ENCODE measurements at places on chromosomes 16 and 17. TPM values are rescaled to one million over a fixed set of nuclear protein-coding genes. Genes with fewer than 3 reads are reported as not detected.

GRCh38 chr16:59169168-59169567 is 435.1 kb upstream of the GOT2 start:
- no peak for DNase-seq

SLC5A10 gene
- not detected for total RNA-seq

DNA sequence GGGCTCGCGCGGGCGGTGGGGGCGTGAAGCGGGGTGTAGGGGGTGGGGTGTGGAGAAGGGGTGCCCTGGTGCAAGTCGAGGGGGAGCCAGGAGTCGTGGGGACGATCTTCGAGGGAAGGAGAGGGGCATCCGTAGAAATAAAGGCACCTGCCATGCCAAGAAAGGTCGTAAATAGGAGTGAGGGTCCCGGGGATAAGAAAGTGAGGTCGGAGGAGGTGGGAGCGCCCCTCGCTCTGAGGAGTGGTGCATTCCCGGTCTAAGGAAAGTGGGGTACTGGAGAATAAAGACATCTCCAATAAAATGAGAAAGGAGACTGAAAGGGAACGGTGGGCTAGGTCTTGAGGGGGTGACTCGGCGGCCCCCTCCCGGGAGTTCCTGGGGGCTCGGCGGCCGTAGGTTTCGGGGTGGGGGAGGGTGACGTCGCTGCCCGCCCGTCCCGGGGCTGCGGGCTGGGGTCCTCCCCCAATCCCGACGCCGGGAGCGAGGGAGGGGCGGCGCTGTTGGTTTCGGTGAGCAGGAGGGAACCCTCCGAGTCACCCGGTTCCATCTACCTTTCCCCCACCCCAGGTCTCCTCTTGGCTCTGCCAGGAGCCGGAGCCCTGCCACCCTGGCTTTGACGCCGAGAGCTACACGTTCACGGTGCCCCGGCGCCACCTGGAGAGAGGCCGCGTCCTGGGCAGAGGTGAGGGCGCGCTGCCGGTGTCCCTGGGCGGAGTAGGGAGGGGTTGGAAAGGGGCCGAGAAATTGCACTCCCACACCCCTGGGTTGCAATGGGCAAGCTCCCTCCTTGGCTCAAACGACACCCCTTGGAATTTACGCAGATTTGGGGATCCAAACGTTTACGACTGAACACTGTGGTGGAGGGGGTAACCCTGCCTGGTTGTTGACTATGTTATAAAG is 888 bp downstream of the CDH1 start:
- DNase-seq: no peak

QPRT gene
- total RNA-seq: 10.1 TPM

DNA sequence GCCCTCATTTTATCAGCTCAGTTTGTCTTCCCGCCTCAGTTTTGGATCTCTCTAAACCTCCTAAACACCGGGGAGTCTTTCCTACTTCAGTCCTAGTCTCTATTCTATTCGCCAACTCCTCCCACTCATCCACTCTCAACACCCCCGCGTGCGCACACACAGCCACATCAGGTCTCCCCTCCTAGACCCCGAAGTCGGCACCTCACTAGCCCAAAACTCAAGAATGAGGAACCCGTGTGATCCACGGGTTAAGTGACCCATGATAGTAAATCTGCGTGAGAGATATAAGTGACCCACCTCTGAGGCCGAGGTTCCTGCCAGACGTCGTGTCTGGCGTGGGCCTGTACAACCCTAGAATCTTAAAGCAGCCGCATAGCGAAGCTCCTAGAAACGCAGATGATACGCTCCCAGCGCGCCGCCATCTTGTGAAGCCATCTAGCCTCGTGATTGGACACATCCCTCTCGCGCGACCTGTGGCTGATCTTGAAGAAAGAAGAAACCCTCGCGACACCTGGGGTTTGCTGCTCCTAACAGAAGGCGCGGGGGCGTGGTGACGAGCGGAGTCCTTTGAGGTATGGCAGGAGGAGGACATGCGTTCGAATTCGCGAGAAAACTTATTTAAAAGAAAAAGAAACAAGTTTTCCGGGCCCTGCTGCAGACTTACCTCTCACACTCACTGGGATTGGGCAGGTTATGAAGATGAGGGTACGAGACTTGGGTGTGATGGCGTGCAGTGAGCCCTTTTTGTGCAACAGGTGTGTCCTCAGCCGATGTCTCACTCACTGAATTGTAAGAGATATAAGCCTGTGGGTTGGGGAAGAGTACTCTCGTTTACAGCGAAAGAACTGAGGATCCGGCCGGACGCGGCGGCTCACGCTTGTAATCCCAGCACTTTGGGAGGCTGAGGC is at the start of gene METTL16:
Gene METTL16 (minus strand): TSS at position 427 of the 908 bp plus-strand sequence. CDS start 9,557 bp downstream, outside the sequence.
- peak; percentile 97 for DNase-seq

DNA sequence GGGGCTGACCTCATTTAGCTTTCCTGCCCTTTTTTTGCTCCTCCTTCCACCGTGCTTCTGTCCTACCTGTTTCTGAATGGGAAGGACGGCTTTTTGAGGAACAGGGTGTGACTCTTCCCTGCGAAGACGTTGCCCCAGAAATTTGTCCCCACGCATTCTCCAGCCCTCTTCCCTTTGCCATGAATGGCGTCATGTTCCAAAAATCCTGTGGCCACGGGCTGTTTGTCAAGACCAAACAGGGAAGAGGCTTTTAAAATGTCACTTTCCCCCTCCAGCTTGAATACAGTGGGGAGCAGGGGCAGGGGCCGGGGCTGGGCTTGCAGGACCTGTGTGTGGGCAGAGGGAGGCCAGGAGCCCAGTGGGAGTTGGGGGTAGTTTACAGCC is 13.9 kb downstream of the MPRIP start:
- DNase-seq: no peak

GRCh38 chr17:7281074-7281952 is at the start of gene SLC2A4:
Gene SLC2A4, plus strand, starts transcription at chr17:7281718. Its CDS starts 217 bp downstream, at chr17:7281935.
- peak; percentile 83 for DNase-seq

- DNase-seq: no peak
These were observed 65.3 kb downstream of the RMI2 start for GRCh38 chr16:11410376-11411058.

GRCh38 chr17:39306509-39307212 is 80.9 kb upstream of the STAC2 start:
- DNase-seq: no peak

GRCh38 chr16:57184887-57185445 is 873 bp downstream of the PSME3IP1 start:
- no peak for DNase-seq

GRCh38 chr16:49350265-49351095 is 23.1 kb upstream of the C16orf78 start:
- peak; percentile 71 for DNase-seq

GRCh38 chr16:49464877-49465504 is 91.4 kb downstream of the C16orf78 start:
- DNase-seq: peak; percentile 34

DNA sequence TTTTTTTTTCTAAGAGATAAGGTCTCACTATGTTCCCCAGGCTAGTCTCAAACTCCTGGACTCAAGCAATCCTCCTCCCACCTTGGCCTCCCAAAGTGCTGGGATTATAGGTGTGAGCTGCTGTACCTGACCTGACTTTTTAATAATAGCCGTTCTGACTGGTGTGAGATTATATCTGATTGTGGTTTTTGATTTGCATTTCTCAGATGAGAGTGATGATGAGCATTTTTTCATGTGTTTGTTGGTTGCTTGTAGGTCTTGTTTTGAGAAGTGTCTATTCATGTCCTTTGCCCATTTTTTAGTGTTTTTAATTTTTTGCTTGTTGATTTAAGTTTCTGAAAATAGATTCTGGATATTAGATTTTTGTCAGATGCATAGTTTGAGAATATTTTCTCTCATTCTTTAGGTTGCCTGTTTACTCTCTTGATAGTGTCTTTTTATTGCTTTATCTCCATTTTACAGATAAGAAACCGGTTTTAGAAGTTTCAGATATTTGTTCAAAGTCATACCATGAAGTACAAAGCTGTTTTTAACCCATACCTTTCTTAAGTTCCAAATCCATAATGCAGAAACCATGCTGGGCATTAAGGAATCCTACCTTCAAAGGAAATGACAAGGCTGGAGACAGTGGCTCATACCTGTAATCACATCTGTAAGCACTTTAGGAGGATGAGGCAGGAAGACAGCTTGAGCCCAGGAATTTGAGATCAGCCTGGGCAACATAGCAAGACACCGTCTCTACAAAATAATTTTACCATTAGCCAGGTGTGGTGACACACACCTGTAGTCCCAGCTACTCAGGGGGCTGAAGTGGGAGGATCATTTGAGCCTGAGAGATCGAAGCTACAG is 168.4 kb upstream of the TBX2 start:
- DNase-seq: no peak

ITGB4 gene
- 0.76 TPM for total RNA-seq

FBXW10 gene
- not detected for total RNA-seq

TAC4 gene
- not detected for total RNA-seq

- no peak for DNase-seq
These were observed 15.2 kb downstream of the ACE start for GRCh38 chr17:63491977-63492618.

TP53TG3 gene
- not detected for total RNA-seq

DNA sequence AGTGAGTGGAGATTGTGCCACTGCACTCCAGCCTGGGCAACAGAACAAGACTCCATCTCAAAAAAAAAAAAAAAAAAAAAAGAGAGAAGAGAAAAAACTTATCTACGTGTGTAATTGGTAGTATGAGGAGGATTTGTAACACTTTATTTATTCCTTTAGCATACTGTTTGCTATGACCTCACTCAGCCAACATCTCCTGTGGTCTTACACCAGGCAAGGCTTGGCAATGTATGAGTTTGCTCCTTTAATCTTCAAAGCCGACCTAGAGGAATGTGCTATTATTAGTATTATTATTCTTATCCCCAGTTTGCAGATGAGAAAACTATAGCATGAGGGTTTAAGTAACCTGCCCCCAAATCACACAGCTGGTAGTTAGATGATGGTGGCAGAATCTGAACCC is 35.8 kb upstream of the HAPSTR1 start:
- no peak for DNase-seq

DNA sequence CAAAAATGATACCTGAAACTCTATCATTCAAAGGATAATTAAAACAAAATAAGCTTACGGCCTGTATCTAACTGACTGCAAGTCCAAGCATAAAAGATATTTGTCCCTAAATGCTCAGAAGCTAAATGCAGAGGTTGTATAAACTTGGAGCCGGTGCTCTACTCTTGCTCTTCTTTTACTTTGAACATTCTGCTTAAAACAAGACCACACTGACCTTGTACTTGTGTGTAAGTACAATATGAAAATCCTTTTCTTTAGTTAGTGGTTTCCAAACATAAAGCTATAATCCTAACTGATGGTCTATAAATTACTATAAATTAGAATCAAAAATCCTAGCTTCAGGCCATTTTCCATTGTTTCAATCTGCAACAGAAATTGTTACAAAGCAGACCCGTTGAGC is 74.6 kb downstream of the SPAG9 start:
- no peak for DNase-seq

DNA sequence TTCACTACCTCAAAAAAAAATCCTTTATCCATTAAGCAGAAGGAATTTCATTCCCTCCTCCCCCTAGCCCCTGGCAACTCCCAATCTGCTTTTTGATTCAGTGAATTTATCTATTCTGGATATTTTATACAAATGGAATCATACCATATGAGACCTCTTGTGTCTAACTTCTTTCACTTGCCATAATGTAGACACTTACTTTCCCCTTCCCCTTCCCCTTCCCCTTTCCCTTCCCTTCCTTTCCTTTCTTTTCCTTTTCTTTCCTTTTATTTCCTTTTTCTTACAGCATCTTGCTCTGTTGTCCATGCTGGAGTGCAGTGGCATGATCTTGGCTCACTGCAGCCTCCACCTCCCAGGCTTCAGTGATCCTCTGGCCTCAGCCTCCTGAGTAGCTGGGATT is 50.5 kb downstream of the PSMD12 start:
- DNase-seq: no peak

- DNase-seq: no peak
These were observed 102.1 kb downstream of the CDH13 start for GRCh38 chr16:82728901-82729300.

DNA sequence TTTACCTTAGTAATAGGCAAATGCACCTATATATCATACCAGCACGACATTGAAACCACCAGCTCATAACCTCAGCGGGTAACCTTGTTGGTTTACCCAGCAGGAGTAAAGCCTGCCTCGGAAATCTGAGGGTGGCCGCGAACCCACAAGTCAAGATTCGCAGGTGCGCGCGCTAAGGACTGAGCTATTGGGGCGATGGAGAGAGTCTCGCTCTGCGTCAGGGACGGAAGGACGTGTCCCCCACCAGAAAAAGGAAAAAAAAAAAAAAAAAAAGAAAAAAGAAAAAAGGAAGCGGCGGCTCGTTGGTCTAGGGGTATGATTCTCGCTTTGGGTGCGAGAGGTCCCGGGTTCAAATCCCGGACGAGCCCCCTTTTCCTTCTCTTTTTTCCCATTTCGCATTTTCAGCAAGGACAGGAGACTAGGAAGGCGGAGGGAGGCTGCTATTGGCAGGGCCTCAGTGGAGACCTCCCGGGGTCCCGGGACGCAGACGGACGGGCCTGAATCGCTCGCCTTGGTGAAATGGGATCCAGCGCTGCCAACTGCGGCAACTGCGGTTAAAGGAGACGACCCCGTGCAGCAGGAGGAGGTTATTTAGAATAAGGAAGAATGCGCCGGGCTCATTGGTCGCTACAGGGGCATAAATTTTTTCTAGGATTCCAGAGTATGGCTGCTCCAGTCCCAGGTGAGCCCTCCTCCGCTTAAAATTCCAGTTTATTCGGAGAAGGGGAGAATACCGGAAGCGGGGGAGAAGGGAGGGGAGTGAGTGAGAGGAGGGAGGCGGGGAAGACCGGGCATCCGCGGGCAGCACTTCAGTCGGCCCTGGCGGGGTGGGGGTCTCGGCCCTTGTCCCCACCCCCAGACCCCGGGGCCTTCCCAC is at the start of gene OR1F1:
Gene OR1F1 (plus strand): TSS at position 407 of the 877 bp plus-strand sequence.
- DNase-seq: peak; percentile 83
